ENCODE measurements at places on chromosomes 7 and 10. TPM values are rescaled to one million over a fixed set of nuclear protein-coding genes. Genes with fewer than 3 reads are reported as not detected.

- no peak for DNase-seq
These were observed 301.6 kb downstream of the SNX13 start for GRCh38 chr7:17638727-17639126.

GRCh38 chr10:80284522-80284921 is 4.9 kb downstream of the MAT1A start:
- no peak for DNase-seq

DNA sequence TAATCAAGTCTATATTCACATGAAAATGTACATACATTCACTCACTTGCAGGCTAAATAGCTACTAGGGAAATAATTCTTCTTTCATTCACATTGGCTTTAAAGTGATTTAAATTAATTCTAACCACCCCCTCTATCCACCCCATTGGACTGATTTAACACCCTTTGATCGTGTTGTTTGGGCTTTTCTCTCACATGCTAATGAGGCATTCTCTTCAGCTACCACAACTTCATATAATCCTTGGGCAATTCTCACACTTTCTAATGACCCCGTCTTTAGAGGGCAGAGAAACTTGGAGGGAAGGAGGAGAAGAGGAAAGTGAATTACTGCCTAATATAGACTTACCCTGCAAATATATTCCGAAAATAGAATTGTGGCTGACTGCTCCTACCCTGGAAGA is 24.6 kb downstream of the GRM3 start:
- DNase-seq, result no peak

DNA sequence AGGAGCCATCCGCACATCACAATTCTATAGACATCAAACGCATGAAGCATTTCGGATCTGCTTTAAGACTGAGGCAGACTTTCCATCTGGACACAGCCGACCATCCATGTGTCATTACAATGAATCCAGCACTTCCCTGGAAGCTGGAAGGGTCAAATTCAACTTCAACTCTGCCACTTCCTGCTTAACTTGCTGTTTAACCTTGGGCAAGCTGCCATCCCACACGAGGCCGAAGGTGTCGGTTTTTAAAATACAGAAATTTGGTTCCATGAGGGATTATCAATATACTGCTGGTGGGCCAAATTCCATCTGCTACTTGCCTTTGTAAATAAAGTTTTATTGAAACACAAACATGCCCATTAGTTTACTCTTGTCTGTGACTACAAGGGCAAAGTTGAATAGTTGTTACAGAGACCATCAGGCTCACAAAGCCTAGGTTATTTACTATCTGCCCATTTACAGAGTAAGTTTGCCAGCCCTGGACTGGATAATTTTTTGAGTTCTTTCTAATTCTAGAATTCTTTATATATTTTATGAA is 134.6 kb downstream of the FAM204A start:
- no peak for DNase-seq

DNA sequence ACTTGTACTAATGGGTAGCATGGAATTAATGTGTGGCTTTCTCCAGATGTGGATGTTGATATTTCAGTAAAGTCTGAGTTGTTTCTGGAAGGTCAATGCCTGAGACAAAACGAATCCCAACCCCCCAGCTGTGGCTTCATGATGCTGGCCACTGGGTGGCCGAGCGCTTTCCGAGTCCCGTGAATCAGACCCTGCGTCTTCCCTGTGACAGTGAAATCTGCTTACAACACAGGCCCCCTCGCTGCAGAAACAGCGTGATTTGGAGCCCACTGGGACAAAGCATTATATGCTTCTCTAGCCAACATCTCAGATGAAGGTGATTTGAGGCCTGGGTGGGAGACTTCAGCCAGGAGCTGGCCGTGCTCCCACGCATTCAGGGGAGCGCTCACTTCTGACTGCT is 124.7 kb downstream of the WDR37 start:
- DNase-seq, result no peak

DNA sequence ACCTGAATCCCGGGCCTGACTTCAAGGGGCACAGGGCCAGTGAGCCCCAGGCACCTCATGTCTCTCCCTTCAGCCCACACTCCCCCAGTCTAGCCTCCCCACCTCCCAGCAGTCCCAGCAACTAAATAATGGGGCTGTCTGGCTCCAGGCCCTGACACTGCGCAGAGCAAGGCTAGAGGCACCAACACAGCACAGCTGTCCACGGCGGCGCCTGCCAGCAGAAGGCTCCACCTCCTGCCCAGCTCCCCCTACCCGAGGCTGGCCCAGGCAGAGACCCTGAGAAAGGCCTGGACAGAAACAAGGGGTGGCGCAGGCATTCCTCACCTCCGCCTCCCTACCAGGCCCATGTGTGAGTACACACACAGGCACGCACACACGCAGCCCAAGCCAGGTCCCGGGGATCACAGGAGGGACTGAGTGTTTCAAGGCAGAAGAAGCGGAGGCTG is 6.1 kb downstream of the KCNH2 start:
- DNase-seq, result no peak

DNA sequence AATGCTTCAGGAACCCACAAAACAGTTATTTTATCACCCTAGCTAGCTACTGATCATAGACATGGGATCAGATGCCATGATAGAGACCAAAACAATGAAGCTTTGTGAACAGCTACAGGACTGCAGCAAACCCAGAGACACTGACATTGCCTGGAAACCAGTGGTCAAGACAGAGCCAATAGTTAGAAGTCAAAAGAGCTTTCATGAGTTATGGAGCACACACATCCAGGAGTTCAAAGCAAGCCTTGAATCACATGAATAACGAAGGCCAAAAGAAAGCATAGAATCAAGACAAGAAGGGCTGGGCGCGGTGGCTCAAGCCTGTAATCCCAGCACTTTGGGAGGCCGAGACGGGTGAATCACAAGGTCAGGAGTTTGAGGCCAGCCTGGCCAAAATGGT is 34.5 kb upstream of the GSAP start:
- no peak for DNase-seq

DNA sequence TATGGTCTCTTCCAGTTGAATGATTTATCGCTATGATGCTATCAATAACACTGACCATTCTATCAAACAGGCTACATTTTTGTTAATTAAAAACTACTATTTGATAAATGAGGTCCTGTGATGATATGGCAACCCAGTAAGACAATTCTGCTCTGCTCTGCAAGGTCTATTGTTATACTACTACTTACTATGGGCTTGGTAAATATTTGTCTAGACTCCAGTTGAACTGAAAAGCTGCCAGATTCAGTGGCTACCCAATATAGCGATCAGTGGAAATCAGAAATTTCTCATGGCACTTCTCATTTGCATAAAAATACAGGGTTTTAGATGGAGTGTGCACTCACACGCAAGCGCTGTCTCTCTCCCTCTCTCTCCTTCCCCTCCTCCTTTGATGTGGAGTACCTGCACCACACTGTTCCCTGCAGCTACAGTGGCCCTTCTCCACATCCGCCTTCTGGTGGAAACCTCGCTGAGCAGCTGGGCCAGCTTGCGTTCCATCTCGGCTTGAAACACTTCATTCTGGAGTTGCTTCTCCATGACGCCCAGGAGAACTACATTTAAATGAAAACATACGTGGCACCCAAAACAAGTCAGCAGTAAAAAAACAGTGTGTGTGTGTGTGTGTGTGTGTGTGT is 77.9 kb downstream of the KIAA1549 start:
- DNase-seq, result peak; percentile 87

DNA sequence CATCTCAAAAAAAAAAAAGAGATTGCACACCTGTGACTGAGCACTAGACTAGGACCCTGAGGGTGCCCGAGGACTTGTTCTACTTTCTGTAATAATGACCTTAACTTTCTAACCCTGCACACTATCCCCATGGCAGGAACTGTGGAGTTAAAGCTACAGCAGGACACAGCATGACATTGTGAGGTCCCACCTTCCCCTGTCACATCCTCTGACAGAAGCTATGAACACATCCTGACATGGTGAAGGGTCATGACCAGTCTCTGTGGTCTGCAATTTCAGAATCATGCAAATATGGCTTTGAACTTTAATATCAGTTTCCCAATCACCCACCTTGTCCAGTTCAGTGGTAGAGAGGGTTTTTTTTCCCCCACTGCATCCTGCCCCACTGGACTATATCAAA is 18.5 kb upstream of the SAR1A start:
- no peak for DNase-seq

GRCh38 chr7:80785961-80786536 is 132.8 kb downstream of the SEMA3C start:
- DNase-seq, result no peak

DNA sequence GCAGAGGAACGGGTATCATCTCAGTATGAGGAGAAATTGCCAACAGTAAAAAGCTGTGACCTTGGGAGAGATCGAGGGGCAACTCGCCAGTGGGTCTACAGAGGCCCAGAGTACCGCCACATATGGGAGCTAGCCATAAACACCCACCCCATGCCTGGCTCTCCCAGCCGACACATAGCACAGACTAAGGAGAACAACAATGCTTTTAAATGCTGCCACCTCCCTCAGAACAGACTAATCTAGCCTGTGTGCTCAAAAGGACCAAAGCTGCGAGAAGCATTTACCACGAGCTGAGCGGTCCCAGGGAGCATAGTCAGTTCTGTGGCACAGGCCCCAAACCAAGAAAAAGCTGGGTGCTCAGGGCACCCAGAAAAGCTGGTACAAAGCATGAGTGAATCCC is 73.3 kb downstream of the LSM5 start:
- no peak for DNase-seq

- no peak for DNase-seq
These were observed 16.8 kb downstream of the SLC18A2 start for GRCh38 chr10:117257721-117258120.

DNA sequence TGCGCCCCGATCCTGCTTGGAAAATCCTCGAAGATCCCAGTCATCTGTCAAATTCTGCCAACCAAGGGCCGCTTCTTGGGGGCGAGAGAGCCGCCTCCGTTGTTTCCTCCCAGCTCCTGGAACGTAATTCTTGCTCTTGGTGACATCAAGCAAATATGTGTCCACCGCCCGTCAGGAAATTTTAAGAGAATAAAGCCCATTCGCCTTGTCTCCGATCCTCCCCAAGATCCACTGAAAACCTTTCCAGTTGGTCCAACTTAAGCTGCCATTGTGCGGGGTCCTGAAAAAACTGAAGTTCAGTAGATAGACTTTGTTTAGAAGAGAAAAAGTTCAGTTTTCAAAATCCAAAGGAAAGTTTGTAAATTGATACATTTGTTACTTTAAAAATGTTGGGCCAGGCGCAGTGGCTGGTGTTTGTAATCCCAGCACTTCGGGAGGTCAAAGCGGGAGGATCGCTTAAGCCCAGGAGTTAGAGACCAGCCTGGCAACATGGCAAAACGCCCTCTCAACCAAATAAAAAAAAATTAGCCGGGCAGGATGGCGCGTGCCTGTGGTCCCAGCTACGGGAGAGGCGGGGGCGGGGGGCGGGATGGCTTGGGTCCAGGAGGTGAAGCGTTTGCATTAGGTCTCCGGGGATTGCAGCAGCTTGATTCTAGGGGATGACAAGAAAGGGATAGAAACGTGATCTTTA is 1.0 kb upstream of the ZNF800 start:
- DNase-seq, result no peak

GRCh38 chr10:66819691-66820090 is 106.1 kb upstream of the LRRTM3 start:
- no peak for DNase-seq

- no peak for DNase-seq
These were observed 4.6 kb downstream of the EMX2 start for GRCh38 chr10:117547016-117547715.

DNA sequence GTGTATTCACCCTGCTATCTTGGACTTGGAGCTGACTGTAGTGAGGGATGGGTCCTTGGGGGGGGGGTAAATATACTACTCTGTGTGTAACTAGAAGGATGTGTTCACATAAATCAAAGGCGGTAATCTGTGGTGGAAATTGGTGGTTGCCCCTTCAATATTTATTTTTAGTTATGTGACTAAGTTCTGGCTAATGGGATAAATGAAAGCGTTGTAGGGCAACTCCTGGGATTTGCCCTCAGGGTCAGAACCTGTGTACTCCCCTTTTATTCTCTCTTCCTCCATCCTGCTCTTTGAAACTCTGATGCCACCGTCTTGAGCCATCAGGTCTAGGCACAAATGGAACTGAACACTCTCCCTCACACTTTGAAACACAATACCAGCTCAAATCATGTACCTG is 24.3 kb upstream of the ST7 start:
- no peak for DNase-seq

GRCh38 chr10:123134915-123135414 is 805 bp upstream of the HMX3 start:
- no peak for DNase-seq

- no peak for DNase-seq
These were observed 631.9 kb downstream of the PARD3 start for GRCh38 chr10:34183016-34183796.

GRCh38 chr10:16192337-16192736 is 244.5 kb upstream of the PTER start:
- DNase-seq, result no peak

DNA sequence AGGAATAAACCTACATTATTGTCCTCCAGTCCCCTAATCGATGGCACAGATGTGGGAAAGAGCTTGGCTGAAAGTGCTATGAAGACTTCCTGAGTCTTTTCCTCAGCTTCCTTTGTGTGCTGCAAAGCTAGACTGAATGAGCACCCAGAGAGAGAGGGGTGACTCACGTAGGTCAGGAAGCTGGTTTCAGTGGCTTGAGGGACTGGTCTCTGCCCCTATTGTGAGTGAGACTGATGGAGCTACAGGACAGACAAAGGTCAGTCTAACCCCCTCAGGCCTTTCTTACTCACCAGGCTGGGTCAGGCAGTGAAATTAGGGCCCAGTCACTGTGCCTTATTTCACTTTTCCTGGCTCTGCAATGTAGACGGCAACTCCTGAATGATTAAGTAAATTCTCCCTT is 171.1 kb upstream of the GRB10 start:
- DNase-seq, result no peak

- no peak for DNase-seq
These were observed 36.1 kb downstream of the XPNPEP1 start for GRCh38 chr10:109887243-109887642.

DNA sequence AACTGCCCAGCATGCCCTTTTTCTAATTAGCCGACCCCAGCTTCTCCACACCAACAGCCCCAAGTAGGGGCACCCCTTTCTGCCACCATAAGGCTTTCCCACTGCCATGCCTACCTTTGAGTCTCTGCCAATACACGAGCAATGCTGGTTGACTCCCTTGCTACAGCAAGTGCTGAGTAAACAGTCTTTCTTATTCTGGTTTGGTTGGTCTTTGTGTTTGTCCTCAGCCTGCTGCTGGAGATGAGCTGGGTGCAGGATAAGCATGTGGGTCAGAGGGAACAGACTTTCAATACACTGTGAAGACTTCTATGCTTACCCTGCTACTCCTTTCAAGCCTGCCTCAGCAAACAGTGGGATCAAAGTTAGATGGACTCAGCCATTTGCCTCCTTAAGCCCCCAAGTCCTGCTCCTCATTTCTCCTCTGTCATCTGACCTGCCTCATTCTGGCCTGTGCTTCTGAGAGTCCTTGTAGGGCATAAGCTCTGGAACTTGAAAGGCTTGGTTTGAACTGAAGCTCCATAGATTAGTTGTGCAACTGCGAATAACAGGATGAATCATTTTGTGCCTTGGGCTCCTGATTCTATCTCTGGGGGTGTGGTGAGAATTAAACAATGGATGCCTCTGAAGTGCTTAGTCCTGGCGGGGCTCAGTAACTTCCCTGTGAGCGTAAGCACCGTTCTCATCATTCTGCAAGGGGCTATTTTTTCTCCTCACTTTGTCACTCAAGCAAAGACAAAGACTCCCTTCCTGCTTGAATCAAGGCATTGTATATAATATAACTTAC is 533.8 kb upstream of the DPP6 start:
- DNase-seq, result no peak

Gene TAS2R3
- polyA plus RNA-seq, result not detected

Gene TMEM178B
- polyA plus RNA-seq, result 0.68 TPM

Gene CCL24
- 0.78 TPM for polyA plus RNA-seq

Gene FEZF1
- polyA plus RNA-seq, result 0.07 TPM

Gene RSPH10B2
- 0.25 TPM for polyA plus RNA-seq

Gene WBP1L
- polyA plus RNA-seq, result 75.9 TPM

Gene CYP26C1
- polyA plus RNA-seq, result 0.11 TPM

Gene CUBN
- 1.8 TPM for polyA plus RNA-seq

Gene GNGT1
- 3.3 TPM for polyA plus RNA-seq

Measured in thymus (tissue), 14 donors.